ENCODE measurements at places on chromosomes 7 and 10.

GRCh38 chr10:80144067-80144695 lies 11.7 kb downstream of the PLAC9 start:
- DNase-seq: no peak

- no peak for DNase-seq
These were observed 113.7 kb downstream of the CDK14 start for GRCh38 chr7:90709501-90710465.

GRCh38 chr10:30384701-30385201 lies 35.7 kb upstream of the MTPAP start:
- DNase-seq: no peak

- DNase-seq: no peak
These were observed 42.6 kb upstream of the STRIP2 start for GRCh38 chr7:129391546-129392171.

DNA sequence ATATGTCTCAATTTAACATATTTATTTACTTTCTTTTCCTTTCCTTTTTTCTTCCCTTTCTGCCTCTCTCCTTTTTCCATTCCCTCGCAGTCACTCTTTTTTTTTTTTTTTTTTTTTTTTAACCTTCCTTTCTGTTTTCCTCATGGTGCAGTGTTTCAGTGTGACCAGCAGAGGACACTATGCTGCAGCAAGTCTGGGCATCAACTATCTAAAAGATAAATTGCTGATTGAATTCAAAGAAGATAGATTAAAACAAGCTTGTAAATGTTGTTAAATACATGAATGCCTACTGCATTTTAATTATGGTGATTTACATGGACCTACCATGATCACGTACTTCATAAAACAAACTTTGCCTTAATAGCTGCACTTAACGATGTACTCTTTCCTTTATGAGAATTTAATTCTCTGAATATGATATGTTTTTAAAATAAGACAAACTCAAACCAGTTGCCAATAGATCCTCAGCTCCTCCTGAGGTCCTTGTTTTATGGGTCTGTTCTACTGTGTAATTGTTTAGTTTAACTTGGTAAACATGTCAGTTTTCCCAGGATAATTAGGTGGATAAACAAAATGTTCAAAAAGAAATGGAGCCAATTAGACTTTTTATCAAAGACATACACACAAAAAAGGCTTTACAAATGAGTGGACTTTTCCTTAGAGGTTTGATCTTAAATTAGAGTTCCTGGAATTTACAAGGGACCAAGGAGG lies 101.0 kb upstream of the AGR3 start:
- no peak for DNase-seq

DNA sequence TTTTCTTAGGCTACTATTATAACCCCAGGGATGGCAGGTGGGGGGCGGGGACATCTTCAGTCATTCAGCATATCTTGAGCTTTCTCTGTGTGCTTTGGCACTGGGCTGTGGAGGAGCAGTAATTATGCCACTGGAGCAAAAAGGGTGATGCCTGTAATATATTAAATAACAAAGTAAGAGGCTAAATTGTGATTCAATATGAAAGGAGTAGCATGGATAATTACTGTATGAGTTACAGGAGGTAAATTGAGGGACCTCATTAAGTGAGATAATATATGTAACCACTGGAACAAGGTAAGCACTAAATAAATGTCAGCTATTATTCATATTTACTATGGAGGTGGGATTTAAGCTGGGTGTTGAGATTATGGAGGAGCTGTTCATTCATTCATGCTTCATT lies 3.3 kb upstream of the STN1 start:
- no peak for DNase-seq

GRCh38 chr7:897771-898376 lies 21.5 kb downstream of the GET4 start:
- no peak for DNase-seq

DNA sequence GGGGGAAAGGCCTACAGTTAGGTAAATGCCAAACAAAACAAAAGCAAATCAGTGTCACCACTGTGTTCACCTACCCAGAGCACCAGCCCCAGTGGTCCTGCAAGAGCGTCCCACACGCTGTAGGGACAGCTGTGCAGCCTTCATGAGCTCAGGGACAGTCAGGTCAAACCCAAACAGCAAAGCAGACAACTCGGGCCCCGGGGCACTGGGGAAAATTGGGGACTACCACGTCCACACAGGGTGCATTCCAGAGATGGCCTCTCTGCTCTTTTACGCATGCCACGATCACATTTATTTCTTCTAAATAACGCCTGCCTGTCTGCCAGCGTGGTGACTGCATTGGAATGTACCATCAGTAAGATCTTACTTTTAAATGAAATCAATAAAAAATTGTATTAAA lies 21.7 kb downstream of the EBF3 start:
- no peak for DNase-seq

GRCh38 chr7:116087291-116087690 lies 56.7 kb upstream of the TFEC start:
- no peak for DNase-seq

- no peak for DNase-seq
These were observed 3.2 kb downstream of the KNDC1 start for GRCh38 chr10:133162910-133163856.

Data from stimulated activated CD4-positive, alpha-beta T cell treated with anti-CD3 and anti-CD28 coated beads, Interleukin-1b, Interleukin-23, amount 100 ng/mL, for 1 hour (primary cell).